ENCODE measurements at places on chromosomes 5 and 9.

GRCh38 chr9:81981883-81982282 lies 6.7 kb upstream of the SPATA31D1 start:
- H3K4me1 ChIP-seq: no peaks in the 10 kb centered on the region
- no peak overlapping the region for H3K27ac ChIP-seq
- no peaks in the 10 kb centered on the region for H3K27me3 ChIP-seq
- H3K4me3 ChIP-seq: no peak overlapping the region

- H3K4me3 ChIP-seq: no peak overlapping the region
- H3K27ac ChIP-seq: no peak overlapping the region
- no peak for DNase-seq
These were observed 91.1 kb downstream of the TRIO start for GRCh38 chr5:14234204-14234603.

DNA sequence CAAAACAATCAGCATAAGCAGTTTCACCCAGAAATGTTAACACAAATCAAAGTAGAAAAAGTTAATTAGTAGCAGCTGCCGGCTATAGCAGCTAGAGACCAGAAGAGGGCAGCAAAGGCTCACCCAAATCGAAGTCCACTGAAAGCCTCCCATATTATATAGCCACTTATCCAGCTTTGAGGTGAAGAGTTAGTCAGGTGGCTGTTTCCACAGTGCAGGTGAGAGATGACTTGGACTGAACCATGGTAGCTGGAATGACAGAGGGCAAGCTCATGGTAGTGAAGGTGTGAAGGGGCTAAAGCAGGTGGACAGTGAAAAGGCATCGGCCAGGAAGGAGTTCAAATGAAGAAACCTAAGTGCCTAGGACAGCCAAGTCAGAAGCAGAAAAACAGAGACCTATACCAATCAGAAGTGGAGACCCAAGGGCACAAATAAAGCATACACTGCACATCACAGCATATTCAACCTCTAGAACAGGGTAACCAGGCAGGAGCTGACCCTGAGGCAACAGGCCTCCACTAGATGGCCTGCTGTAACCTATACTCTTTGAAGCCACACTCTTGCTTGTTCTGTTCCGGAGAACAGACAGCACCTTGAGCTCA lies 7.2 kb upstream of the RNF38 start:
- no peaks in the 10 kb centered on the region for H3K4me1 ChIP-seq
- H3K4me3 ChIP-seq: no peak overlapping the region
- H3K27ac ChIP-seq: no peak overlapping the region
- peak; percentile 86 for DNase-seq
- H3K36me3 ChIP-seq: no peaks in the 10 kb centered on the region
- H3K27me3 ChIP-seq: no peaks in the 10 kb centered on the region

DNA sequence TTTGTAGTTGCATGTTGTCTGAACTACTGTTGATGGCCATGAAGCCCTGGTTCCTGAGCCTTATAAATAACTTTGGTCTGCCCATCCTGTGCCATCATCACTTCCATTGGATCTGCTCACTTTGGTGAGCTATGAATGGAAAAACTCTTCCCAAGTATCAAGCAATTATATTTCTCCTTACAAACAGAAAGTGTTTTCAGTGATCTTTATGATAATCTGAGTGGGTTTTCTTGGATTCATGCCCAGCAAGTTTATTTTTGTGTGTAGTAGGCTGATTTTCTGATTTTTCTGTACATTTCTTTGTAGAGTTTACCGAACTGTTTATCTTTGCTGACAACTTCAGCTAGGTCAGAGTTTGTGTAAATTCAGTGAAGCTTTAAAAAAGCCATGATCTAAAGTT lies 31.0 kb downstream of the CAMK4 start:
- no peaks in the 10 kb centered on the region for H3K4me1 ChIP-seq
- H3K27me3 ChIP-seq: no peaks in the 10 kb centered on the region
- no peaks in the 10 kb centered on the region for H3K36me3 ChIP-seq
- DNase-seq: no peak
- no peak overlapping the region for H3K27ac ChIP-seq

GRCh38 chr5:3684118-3684517 lies 88.5 kb downstream of the IRX1 start:
- H3K36me3 ChIP-seq: no peaks in the 10 kb centered on the region
- no peak overlapping the region for H3K4me3 ChIP-seq
- no peak overlapping the region for H3K27ac ChIP-seq
- no peaks in the 10 kb centered on the region for H3K4me1 ChIP-seq
- no peaks in the 10 kb centered on the region for H3K27me3 ChIP-seq
- DNase-seq: no peak

- DNase-seq: no peak
- H3K27me3 ChIP-seq: no peaks in the 10 kb centered on the region
- no peak overlapping the region for H3K27ac ChIP-seq
- no peak overlapping the region for H3K4me3 ChIP-seq
These were observed 18.5 kb downstream of the FOCAD start for GRCh38 chr9:20702570-20702969.

GRCh38 chr5:41788941-41789368 lies 81.3 kb downstream of the OXCT1 start:
- DNase-seq: no peak
- peaks cover 4% of the 10 kb centered on the region for H3K4me1 ChIP-seq
- no peaks in the 10 kb centered on the region for H3K36me3 ChIP-seq
- H3K27ac ChIP-seq: no peak overlapping the region
- no peaks in the 10 kb centered on the region for H3K27me3 ChIP-seq

DNA sequence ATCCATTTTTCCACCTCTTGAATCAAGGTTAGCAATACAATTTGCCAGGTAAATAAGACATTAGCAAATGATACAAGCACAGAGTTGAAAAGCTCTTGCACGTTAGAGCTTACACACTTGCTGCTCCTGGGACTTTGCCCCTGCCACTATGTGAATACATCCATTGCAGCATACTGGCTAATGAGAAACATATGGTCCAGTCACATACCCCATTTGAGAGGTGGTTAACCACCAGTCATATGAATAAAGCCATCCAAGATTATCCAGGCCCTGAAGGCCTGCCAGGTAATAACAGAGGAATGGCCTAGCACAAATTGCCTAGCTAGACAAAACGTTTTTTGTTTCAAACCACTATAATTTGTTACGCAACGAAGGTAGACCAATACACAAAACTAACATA lies 45.8 kb upstream of the FTMT start:
- no peak overlapping the region for H3K27ac ChIP-seq
- H3K27me3 ChIP-seq: no peaks in the 10 kb centered on the region
- H3K4me3 ChIP-seq: no peak overlapping the region
- no peaks in the 10 kb centered on the region for H3K4me1 ChIP-seq

Measured in kidney (tissue), 22 donors.